Activated CD4-positive, alpha-beta T cell treated with anti-CD3 and anti-CD28 coated beads, Interleukin-2, amount 50 U/mL, for 4 hours (primary cell): ENCODE measurements at places on chromosomes 1 and 21.

DNA sequence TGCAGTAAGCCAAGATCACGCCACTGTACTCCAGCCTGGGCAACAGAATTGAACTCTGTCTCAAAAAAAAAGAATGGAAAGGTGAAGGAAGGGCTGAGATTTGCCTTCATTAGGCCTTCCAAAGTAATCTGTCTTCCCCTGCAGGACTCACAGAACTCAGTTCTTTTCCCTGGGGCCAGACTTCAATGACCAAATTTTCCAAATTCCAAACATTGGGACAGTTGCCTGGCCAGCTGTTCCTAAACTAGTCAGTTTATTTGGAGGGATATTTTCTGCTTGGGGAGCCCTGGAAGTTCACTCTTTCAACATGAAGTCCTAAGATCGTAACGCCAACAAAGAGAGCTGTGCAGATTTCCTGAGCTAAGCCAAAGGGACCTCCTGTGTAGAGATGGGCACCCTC, 5.4 kb upstream of the DEDD start:
- no peak for DNase-seq

DNA sequence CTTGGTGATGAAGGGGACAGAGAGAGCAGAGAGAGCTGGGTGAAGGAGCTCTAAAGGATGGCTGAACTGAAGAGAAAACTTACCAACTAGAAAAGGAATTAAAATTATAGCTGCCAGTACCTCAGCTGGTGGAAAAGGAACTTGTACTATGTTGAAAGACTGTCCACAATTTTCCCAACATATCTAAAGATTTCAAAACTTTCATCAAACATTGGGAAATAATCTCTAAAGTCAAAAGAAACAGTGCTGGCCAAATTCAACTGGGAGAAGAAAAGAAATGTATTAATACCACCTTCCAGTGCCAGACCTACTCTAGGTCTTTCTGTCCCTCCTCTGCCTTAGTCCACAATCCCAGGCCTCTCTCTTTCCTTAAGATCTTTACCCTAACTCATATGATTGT, 6.1 kb downstream of the SMG5 start:
- no peak for DNase-seq

DNA sequence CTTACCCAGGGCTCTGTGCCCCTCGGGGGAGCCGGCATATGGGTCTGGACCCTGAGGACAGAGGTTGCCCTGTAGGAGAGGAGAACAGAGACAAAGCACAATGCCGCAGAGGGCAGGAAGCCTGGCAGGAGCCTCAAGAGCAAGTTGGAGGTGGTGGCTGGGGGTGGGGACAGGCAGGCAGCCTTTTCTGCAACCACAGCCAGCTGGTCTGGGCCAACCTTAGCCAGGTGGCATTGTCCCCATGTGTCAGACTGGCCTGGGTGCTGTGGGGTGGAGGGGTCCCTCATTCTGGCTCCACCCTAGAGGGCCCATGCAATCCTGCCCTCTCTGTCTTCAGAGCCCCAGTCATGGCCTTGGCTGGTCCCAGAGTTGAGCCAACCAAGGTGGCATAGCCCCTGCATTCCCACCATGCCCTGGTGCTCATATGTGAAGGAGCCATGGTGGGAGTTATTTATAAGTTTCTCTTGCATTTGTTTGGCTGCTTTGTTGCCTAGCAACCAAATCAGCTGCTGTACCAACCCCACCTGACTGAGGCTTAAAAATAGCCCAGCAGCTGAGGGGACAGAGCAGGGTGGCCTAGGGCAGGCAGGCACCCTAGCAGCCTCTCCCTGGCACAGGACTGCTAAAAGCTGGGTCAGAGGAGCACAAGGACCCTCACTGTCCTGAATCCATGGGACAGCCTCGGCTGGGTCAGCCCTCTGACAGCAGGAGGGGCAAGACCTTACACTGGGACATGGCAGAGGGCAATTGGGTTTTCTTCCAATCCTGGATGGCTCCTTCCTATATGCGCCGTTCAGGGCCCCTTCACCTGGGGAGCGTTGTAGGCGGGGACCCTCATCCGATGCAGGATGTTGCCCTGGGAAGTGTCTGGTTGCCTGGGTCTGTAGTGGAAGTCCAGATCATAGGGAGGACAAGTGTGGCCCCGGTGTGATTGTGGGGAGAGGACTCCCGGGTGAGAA, 19.5 kb downstream of the MAP7D1 start:
- no peak for DNase-seq

DNA sequence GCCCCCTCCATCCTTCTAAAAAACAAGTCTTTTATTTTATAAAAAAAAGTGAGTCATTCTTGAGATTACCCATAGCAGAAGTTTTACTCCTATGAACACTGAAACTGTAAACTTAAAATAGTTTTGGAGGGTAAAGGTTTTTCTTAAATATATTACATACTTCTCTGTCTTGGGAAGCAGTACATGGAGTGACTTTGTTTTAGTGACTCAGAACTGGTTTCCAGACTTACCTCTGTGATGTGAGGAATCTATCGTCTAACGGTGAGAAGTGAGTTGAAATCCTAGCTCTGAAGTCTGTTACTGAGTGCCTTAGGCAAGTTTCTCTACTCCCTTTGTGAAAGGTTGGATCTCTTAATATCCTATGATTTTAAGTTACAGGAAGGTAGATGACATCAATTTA, 176.3 kb upstream of the POU3F1 start:
- DNase-seq, result no peak

DNA sequence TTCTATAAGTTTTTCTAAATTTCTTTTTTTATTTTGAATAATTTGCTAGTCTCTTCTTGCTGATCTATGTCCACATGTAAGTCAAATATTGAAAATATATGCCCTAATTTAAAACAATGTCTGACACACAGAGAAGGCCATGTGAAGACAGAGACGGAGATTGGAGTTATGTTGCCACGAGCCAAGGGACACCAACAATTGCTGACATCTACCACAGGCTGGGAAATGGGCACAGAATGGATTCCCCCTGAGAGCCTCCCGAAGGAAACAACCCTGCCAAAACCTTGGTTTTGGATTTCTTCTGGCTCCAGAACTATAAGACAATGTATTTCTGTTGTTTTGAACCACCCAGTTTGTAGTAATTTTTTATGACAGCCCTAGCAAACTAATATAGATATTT, 485.0 kb upstream of the ZRANB2 start:
- no peak for DNase-seq

DNA sequence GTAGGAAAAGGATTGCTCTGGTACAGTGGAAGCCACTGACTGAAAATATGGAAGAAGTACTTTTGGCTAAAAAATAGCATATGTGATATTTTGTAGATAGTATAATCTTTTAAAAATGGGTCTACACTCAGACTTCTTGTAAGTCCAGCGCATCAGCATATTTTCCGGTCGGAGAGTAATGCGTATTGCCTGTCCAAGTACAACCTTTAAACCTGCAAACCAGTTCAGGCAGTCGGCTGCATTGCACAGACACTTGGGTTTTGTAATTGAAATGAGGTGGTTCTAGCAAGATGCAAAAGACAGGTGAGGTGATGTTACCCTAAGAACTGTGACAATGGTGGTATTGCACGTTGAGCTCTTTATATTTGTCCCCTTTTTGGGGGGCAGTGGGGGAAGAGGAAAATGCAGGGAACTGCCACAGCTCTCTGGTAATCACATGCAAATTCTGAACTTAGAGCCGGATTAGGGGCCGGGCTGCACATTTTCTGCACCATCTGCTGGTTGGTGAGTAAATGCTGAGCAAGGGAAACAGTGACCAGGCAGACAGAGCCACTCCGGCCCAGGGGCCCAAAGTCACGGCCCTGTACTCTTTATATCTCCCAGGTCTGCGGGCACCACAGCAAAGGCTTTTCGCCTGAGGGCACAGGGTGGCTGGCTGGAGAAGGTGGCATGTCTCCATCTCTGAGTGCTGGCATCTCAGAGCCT, 2.3 kb downstream of the GPR137B start:
- DNase-seq, result no peak

DNA sequence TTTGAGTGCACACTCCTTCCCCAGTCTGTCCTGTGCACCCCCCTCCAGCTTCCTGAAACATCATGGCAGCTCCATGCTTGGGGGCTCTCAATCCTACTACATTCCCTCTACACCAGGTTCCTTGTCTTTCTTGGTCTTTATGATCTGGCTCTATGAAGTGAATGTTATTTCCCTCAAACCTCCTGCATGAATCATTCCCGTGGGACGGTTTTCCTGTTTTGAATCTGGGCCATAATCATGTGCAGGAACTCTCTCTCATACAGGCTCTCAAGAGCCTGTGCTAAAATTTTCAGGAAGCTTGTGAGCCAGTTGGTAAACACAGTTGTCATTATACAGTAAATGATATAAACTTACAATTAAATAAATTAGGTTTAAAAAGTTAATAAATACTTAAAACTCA, 89.8 kb upstream of the KCNE2 start:
- no peak for DNase-seq
